M059J (cell line): ENCODE measurements at places on chromosomes 5 and 9. TPM values are rescaled to one million over a fixed set of nuclear protein-coding genes. Genes with fewer than 3 reads are reported as not detected.

DNA sequence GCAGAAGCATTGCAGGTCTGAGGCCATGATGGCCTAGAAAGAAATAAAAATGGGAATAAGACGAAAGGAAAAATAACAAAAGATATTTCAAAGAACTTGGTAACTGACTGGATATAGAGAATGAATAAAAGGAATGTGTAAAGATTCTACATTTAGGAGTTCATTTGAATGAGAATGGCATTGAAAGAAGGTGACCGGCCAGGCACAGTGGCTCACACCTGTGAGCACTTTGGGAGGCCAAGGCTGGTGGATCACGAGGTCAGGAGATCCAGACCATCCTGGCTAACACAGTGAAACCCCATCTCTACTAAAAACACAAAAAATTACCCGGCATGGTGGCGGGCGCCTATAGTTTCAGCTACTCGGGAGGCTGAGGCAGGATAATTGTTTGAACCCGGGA, 8.6 kb downstream of the ZBTB26 start:
- no peak for DNase-seq

SREK1 gene
- 14.6 and 20.1 TPM in 2 replicates for total RNA-seq

DNA sequence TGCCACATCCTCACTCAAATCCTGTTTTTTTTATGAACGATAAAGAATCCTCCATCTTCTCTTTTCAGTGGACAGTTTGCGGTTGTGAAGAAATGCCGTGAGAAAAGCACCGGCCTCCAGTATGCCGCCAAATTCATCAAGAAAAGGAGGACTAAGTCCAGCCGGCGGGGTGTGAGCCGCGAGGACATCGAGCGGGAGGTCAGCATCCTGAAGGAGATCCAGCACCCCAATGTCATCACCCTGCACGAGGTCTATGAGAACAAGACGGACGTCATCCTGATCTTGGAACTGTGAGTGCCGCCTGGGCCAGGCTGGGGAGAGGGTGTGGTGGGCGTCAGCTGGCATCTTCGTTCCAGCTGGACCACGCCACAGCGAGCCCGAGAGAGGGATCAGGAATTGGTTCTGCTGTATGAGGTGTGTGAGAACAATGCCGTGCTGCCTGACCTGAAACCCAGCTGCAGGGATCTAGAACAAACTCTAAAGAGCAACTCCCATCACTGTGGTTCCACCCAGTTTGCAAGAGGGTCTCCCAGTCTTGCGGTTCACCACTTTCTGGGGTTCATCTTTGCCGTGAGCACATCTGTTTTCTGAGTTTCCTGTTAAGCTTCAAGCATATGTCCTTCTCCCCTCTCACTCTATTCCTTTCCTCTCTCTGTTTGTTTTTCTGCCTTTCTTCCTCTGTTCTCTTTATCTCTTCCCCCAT, 107.4 kb downstream of the DAPK1 start:
- no peak for DNase-seq

DNA sequence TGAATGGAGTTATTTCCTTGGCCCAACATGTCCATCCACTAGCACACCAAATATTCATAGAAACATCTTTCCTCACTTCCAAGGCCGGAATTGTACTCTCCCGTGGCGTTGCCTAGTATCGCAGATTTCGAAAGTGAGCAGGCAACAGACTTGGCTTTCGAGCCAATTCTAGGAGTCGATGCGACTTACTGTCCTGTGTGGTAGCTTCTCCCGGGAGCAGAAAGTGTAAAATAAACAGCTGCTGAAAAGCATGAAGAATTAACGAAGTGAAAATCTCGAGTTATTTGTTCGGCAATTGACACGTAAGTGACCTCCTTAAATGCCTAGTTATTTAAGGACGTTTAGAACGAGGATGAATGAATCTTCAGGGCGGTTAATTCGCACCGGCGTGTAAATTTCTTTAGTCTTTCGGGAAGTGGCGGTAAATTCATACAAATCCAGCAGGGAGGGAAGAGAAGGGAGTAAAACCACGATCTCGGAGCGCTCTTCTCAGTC, 449 bp upstream of the PCSK5 start:
- peak; percentile 52 for DNase-seq

MLLT3 gene
- total RNA-seq, result 13.8 and 18.1 TPM in 2 replicates

DNA sequence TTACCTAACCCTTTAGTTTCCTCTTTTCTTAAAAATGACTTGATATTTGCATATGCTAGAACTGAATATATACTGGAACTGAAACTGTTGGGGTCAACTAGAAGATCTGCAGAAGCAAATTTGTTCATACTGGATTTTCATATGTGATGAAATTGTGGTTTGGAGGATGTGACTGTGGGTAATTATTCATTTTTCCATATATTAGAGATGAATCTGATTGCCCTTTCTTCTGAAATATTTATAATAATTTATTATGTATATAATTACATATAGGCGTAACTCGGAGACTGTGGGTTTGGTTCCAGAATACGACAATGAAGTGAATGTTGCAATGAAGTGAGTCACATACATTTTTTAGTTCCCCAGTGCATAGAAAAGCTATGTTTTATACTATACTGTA, 149.1 kb downstream of the ATP10B start:
- DNase-seq, result no peak

GRCh38 chr5:128287740-128288139, 204.2 kb downstream of the SLC12A2 start:
- DNase-seq, result no peak

- DNase-seq, result no peak
These were observed 64.6 kb downstream of the GADD45G start for GRCh38 chr9:89669361-89669842.

CD180 gene
- 0.05 and 0.07 TPM in 2 replicates for total RNA-seq

DNA sequence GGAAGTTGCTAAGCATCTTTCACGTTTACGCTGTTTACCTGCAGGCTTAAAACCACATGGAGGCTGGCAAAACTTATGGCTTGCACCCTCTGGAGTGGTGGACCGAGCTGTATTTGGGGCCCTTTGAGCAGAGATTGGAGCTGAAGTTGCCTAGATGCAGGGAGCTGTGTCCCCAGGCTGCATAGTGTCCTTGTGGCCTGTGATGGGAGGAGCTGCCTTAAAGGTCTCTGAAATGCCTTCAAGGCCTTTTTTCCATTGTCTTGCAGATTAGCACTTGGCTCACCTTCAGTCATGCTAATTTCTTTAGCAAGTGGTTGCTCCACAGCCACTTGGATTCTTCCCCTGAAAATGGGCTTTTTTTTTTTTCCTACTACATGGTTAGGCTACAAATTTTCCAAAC, 81.5 kb upstream of the CHD1 start:
- DNase-seq, result no peak

- no peak for DNase-seq
These were observed 409.6 kb upstream of the MPDZ start for GRCh38 chr9:13688990-13689600.

GRCh38 chr9:79984429-79985067, 412.8 kb downstream of the TLE4 start:
- DNase-seq, result no peak

DNA sequence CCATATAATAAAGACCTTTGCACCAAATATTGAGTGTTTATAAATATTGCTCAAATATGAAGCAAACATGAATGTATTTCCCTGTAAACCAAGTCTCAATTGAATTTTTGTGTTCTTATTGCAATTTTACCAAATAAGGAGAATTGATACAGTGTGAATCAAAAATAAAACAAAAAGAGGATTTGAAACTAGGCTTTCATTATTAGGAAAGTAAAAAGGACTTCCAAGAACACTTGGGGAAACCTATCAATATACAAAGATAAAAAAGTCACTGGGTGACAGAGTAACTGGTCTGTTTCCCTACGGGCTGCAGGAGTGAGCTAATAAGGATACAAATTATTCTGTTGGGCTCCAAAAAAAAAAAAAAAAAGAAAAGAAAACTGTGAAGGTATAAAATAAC, 44.8 kb upstream of the SNX2 start:
- no peak for DNase-seq

DNA sequence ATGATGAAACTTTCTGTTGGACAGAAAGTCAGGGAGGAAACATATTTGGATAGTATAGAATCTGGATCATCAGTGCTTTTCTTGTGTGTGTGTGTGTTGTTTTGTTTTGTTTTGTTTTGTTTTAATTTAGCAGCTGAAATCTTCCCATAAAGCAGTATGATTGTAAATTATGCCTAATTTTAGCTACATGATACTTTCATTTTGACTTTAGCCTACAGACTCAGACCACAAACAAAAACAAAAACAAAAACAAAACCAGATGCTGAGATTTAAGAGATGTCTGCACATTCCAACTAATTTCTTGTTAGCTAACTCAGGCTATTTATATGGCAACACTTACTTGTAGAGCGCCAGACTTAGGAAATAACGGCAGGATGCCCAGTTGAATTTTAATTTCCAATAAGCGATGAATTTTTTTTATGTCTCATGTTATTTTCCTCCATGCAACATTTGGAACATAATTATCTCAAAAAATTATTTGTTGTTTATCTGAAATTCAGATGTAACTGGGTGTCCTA, 119.5 kb upstream of the TRPC7 start:
- DNase-seq, result no peak

DNA sequence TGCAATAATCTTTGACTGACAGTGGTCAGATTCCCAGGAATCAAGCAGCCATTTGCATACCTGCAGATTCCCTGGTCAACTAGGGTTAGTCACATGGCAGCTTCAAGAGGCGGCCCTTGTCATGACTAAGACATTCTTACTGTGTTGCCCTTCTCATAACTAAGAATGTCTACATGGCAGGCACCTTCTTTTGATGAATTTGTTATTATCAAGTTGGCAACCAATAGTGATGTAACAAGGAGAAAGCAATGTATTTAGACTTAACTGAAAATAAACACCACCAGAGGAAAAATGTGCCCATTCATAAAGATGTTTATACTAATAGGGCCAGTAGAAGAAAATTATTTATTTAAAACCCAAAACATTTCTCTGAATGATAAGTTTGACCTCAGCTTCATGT, 215.6 kb downstream of the TLE1 start:
- DNase-seq, result no peak

SPINK13 gene
- total RNA-seq, result not detected in 2 replicates

- DNase-seq, result no peak
These were observed 711 bp upstream of the SUB1 start for GRCh38 chr5:32584646-32585045.

DNA sequence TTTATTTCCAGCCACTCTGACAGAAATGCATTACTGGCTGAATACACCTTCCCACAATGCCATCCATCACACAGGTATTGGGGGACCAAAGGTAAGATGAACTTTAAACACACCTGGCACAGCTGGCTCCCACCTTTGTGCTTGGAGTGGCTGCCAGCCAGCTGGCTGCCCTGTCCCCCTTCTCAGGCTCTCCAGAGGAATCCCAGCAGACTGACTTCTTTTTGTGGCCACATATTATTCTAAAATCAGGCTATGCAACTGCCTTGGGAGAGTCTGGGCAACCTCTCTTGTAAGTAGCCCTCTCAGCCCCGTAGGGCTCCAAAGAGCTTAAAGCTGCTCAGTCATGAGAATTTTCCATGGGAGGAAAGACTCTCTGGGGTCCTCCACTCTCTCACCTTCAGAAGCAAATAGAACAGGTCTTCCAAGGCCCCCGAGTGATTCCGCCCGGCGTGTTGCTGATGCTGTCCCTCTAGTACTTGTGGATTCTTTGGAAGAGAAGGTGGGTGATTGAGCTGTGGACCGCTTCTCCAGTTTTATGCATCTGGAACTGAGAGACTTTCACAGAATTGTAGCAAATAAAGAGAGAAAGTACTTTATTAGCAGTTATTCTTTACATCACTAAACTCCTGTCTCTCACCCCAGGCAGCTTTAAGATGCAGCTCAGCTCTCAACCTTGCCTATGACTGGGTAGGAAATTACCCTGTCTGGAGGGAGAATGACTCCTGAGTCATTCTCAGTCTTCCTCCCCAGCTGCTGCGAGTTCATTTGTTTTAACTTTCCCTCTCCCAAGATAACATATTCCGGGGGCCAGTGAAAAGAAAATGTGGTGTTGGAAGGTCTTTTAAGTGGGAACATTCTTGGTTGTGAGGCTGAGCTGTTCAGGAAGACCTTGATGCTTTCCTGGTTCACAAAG, 159.4 kb upstream of the PITX1 start:
- DNase-seq, result peak; percentile 65

DNA sequence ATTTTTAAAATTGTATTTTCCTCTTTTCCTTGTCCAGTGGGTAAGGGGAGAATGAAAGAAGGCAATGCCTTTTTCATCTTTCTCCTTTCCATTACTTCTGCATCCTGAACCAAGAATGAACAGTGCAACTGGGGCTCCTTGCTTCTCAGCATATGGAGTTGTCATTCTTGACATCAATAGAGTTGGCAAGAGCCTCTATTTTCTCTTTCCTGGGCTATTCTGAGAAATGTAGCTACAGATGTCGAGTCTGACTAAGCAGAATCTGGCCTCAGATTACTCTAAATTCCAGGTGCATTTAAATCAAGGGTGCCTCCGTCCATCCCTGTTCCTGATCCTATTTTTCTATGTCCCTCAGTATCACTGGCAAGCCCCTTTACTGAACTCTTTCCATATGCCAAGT, 244.8 kb downstream of the GLIS3 start:
- no peak for DNase-seq

DNA sequence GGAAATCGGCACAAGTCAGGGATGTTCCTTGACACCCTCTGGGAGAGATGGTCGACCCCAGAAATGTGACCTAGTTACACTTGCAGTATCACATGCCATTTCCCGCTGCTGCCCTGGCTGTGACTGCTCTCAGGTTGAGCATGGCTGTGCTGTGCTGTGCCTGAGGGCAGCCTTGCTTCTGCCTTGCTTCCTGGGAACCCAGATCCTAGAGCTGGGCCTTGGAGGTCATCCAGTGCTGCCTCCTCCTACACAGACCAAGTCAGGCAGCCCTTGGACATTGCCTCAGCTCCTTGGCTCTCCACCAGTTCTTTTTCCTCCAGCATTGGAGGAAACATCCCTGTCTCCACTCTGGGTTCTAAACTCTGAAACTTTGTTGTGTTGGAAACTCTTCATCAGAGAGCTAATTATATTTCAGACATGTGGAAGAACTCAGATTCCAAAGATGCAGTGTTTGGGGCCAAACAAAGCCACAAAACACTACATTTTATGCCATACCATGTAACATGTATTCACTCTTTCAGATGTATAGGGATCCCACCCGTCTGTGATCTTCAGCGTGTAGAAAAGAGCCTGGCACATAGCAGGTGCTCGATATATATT, 6.1 kb downstream of the MAMDC2 start:
- DNase-seq, result peak; percentile 86

FGD3 gene
- 0.20 TPM in 1 of 2 replicates, not detected in the other for total RNA-seq

DNA sequence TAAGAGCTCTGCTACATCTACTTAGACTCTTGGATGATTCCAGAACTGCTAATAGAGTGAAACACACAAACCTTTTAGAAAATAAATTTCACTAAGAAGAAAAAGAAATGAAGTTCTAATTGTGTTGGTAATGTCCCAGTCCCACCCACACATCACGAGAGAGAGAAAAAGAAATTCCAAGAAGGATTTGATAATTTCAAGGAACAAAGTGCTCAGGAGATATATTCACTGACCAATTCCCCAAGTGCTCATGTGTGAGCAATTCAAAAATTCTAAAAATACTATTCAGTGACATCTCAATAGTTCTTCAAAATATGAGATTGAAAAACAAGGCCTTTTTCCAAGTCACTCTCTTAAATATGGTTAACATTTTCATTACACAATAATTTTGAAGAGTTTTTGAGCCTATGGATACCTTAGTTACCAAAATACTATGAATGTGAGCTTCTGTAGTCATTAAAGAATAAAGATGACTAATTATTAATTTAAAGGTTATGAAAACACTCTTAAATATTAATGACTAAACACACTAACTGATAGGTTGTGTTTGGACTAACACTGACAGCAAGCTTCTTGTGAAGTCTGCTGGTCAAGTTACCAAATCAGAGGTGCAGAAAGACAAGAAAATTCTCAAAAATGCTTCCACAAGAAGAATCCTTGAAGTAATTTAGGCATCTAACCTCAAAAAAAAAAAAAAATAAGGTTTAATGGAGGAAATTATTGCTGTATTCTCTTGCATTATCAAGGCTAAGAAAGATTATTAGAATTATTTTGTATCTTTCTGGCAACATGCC, 245.3 kb downstream of the PDE4D start:
- no peak for DNase-seq

BARX1 gene
- 0.69 TPM in 1 of 2 replicates, not detected in the other for total RNA-seq
